ENCODE measurements at places on chromosomes 1 and 21. TPM values are rescaled to one million over a fixed set of nuclear protein-coding genes. Genes with fewer than 3 reads are reported as not detected.
A peak's percentile ranks its signal among the peaks of the same experiment; 100 is the strongest.

DNA sequence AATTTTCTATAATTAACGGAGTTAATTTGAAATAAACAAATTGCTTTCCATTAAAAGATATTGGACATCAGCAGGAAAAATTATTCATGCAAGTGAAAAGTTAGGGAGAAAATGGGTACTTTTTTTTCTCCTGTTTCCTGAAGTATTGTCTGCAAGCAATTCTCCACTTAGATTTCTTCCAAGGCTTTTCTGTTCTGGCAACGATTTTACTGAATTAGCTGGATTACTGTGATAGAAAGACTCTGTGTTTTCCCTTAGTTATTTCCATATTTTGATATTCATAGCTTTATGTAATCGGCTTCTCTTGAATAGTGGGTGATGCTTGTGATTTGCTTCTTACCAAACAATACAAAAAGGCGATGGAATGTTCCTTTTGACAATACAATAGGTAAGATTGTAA is 1333.9 kb downstream of the AMY1C start:
- no peak for DNase-seq

DNA sequence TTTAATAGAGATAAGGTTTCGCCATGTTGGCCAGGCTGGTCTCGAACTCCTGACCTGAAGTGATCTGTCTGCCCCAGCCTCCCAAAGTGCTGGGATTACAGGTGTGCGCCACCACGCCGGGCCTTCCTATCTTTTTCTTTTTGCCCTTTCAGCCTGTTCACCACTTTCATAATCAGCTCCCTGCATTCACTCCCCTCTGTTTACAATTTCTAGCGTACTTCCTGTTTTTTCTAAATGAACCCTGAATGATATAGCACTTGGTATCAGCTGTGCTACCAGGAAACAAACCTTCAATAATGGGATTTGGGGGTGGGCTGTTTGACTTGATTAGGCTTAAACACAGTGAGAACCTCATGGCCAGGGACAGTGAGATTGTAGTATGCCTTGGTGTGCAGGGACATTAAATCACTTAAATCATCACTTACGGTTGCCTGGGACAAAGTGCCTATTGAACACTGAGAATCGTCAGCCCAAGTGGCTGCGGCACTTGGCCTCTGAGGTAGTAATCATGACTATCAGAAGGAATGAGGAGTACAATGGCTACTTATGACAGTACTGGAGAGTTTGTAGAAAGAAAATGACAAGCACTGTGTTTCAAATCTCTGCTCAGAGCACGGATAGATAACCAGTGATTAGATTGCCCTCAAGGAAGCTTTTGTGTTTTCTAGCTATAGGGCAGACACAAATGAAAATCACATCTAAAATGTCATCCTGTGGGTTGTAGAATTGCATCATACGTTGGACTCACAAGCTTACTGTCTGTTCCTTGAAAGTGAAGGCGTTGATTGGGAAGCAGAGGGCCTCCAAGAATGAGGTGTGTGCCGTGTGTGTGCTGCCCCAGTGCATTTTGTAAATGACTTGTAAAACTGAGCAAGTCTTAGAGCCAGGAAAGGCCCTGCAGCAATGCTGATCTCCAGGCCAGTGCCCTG is 661.8 kb downstream of the MATN1 start:
- DNase-seq = no peak

DNA sequence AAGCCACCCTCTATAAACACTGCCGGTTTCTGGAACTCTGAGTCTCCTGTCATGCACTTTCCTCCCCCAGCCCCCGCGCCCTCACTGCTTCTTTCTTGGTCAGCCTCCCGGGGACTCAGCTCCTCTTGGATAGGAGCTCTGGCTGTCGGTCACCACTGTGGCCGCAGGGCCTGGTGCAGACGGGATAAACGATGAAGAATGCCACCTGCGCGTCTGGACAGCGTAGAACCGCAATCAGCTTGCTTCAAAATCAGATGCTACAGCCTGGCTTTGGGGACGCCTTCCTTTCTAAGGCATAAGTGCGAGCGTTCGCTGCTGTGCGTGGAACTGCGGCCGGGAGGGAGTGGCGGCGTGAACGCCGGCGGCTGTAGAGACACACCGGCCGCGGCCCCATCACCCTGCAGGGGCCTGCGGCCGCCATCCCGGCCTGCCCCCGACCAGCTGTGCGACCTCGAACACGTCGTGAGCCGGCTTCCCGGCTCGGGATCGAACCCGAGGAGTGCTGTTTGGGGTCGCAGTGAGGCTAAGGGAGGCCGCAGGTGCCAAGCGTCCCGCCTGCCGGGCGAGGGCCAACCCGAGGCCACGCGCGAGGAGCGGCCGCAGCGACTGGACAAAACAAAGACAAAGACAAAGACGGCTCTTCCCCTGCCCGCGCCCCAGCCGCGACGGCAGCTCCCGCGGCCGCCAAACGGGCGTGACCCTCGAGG is 688 bp downstream of the PTTG1IP start:
- DNase-seq = peak; percentile 47

- DNase-seq = no peak
These were observed 42.3 kb downstream of the B3GALNT2 start for GRCh38 chr1:235461954-235462353.

Gene CNR2
- not detected for total RNA-seq

- peak; percentile 11 for DNase-seq
These were observed 2.5 kb downstream of the COL6A1 start for GRCh38 chr21:45983981-45984551.

Gene FOXO6
- not detected for total RNA-seq

- DNase-seq = no peak
These were observed 424.8 kb upstream of the PLXNA2 start for GRCh38 chr1:208668991-208669390.

DNA sequence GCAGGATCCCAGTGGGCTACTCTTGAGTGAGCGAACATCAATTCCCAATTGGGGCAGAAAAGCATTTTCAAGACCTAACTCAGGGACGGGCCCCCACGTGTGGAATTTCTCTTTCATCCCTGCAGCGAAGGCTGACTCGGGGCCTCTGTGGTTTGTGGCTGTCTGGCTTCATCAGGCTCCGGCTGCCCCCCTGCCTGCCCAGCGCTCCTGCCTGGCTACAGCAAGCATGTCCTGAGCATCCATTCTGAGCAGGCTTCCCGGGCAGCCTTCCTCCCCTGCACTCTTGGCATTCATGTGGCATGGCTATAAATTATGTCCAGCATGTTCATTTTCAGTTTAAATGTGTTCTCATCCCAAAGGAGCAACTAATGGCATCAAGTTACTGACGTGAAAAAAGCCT is 588.1 kb downstream of the KIF26B start:
- DNase-seq = no peak

DNA sequence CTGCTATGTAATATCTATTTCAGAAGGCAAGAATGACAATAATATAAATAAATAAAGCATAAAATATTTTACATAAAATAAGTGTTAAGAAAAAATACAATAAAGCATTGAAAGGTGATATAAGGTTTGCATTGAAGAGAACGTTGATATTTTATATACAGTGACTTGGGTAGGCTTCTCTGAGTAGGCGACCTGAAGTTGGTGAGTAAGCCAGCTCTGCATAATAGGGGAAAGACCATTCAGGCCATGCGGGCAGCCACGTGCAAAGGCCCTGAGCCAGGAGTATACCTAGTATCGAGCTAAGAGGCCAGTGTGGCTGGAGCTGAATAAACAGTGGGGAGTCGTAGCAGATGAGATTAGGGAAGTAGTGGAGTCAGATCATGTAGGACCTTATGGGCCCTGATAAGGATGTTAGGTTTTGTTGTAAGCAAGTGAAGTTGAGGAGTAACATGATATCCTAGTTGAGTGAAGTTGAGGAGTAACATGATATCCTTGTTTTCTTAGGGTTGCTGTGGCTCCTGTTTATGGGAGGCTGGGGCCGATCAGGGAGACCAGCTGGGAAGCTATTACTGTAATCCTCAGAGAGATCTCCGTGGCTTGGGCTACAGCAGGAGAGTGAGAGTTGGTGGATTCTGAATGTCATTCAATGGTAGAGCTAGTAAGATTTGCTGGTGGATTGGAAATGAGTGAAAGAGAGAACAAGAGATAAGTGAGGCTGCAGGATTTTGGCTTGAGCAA is 22.0 kb downstream of the KCNK1 start:
- no peak for DNase-seq

DNA sequence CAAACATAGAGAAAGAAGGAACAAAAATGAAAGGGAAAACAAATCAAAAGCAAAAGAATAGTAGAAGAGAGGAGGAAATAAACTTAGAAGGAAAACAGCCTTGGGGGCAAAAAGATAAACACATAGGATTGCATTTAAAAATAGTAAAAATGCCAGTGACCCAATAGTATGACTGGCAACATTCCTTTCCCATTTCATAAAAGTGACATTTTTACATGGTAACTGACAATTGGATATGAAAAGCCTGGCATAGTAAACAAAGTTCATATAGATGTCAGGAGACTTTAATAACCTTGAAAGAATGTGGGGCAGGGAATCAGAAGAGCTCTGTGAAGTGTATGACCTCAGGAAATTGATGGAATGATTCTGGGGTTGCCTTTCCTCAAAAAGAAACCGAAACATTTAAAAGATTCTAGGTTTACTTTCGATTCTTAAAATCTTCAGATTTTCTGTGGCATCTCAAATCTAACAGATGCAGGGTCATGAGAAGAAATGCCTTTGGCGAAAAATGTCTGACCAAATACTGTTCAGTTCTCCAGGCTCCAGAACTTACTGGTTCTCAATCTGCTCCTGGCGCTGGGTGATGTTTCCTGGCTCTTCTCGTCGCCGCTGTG is 33.7 kb downstream of the SPTA1 start:
- no peak for DNase-seq

- DNase-seq = no peak
These were observed 16.3 kb downstream of the PCP4L1 start for GRCh38 chr1:161274874-161275273.

Gene PAPPA2
- total RNA-seq = 0.28 TPM

- DNase-seq = no peak
These were observed 110.9 kb upstream of the IFFO2 start for GRCh38 chr1:19067182-19067911.

DNA sequence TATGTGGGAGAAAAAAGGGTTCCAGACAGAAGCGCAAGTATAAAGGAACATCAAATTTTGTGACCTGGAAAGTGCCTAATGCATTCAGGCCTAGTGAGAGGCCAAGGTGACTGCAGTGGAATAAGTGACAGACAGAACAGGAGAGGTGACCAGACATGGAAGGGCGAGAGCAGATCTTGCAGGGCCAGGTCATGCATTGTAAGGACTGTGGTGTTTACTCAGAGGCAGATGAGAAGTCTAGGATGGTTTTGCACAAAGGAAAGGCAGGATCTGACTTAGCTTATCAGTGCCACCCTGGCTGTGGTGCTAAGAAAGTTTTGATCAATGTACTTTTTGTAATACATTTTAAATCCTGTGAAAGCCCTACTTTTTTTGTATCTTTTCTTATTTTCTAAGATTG is 34.1 kb upstream of the AHCYL1 start:
- no peak for DNase-seq

GRCh38 chr1:224809613-224810012 is 119.9 kb upstream of the DNAH14 start:
- no peak for DNase-seq

- DNase-seq = no peak
These were observed 18.1 kb downstream of the CITED4 start for GRCh38 chr1:40844079-40844478.

DNA sequence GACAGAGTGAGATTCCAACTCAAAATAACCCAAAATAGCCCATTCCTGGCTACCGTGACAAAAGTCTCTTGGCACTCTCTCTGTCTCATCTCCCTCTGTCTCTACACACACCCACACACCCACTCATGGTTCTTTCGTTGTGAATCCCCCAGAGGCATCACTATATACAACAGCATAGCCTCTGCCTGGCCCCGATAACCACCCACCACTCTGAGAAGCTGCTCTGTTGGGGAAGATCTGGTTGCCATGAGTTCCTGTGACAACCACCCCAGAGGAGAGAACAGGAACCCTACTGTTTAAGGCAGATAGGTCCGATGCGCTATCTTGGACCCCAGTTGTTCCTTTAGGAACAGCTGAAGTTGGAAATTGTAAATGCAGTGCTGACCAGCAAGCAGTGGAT is 70.4 kb upstream of the LYST start:
- DNase-seq = no peak

DNA sequence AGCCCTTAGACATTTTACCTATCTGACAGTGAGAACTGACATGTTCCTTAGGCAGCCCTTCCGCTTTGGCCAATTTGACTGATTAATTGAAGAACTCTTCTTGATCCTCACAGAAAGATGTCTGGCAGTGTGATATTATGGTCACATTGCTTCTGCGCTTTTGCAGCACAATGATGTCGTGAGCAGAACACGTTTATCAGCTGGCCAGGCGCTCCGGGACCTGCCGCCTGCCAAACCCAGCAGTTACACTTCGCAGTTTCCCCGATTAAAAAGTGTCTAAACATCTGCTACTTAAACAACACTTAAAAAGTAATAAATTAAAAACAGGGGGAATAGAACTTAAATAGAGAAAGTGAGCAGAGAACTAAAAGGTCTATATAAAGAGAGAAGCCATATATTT is 103.5 kb upstream of the ETS2 start:
- DNase-seq = no peak

GRCh38 chr1:98674075-98674781 is 12.7 kb downstream of the SNX7 start:
- no peak for DNase-seq

Gene CHIA
- total RNA-seq = not detected

- no peak for DNase-seq
These were observed 14.3 kb upstream of the OLIG2 start for GRCh38 chr21:33011462-33011861.

Gene LIN9
- total RNA-seq = 10.6 TPM

GRCh38 chr1:203268901-203269653 is 36.2 kb upstream of the BTG2 start:
- peak; percentile 54 for DNase-seq

DNA sequence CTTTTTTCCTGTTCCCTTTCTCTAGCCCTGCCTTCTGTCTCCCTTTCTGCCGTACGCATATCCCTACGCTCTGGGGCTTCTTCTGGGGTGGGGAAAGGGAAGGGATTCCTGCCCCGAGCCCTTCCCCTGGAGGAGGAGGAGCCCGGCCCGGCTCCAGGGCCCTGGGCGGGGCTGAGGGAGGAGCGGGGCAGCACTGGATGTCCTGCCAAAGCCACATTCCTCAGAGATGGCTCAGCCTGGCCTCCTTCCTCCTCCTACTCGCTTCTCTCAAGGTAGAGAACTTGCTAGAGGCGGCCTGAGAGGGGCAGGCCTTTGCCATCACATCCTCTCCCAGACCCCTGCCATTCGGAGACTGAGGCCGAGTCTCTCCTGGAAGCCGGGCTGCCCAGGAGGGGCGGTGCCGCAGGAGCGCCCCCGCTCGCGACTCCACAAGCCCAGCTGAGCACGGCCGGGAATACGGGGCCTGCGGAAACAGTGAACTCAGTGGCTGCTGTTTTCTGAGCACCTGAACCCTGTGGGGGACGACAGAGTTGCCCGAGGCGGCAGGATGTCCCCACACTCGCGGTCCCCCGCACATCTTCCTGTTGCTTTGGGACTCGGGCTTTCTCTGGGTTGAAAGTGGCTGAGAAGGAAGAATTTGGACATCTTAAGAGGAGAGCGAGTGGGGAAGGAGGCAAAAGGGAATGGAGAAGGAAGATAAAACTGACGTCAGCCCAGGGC is 12.2 kb downstream of the ADAMTSL4 start:
- DNase-seq = peak; percentile 83

Gene LRRC41
- total RNA-seq = 33.4 TPM

- DNase-seq = peak; percentile 74
These were observed 21.1 kb upstream of the CDC42 start for GRCh38 chr1:22031214-22031962.

Gene TOE1
- 42.3 TPM for total RNA-seq

- DNase-seq = no peak
These were observed 145.3 kb downstream of the S1PR1 start for GRCh38 chr1:101382135-101382534.

Data from activated CD4-positive, alpha-beta T cell treated with anti-CD3 and anti-CD28 coated beads for 36 hours (primary cell).